Central memory CD8-positive, alpha-beta T cell (primary cell): ENCODE measurements at places on chromosomes 16 and 17.

GRCh38 chr16:51968749-51969148, 578.2 kb downstream of the TOX3 start:
- DNase-seq, result no peak

GRCh38 chr16:87376660-87377059, 6.9 kb downstream of the FBXO31 start:
- no peak for DNase-seq

GRCh38 chr17:78962345-78962983, 17.3 kb downstream of the LGALS3BP start:
- no peak for DNase-seq

- no peak for DNase-seq
Observed at GRCh38 chr16:8735574-8735973, 61.2 kb downstream of the ABAT start.

DNA sequence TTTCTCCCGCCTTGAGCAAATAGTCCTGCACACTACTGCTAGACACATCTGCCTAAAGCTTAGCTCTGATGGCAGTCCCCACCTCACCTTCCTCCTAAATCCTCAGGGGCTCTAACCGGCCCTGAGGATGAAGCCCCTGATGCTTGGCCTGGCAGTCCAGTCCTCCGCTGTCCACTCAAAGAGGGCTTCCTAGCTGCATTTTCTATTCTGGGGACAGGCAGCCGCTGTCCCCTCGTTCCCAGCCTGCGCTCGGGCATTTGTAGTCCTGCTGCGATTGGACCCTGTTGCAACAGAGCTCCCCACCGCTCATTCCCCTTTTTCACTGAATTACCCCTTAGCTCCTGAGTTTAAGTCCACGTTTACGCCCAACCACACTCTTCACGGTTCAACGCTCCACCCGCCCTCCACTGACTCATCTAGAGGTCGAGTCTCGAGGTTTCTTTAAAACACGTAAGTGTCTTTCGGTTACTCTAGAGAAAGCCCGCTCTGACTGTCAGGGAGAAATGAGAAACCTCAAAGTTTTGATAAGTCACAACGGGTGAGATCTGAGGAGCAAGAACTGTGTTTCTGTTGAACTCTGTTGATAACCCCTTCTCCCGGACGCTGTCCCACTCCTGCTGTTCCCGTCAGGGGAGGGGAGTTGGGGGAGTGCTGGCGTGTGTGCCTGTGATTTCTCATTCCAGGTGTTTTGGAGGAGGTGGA, 4.5 kb downstream of the CCR7 start:
- DNase-seq, result peak; percentile 79

- DNase-seq, result no peak
Observed at GRCh38 chr17:8372422-8372821, 4.1 kb downstream of the KRABD2 start.

DNA sequence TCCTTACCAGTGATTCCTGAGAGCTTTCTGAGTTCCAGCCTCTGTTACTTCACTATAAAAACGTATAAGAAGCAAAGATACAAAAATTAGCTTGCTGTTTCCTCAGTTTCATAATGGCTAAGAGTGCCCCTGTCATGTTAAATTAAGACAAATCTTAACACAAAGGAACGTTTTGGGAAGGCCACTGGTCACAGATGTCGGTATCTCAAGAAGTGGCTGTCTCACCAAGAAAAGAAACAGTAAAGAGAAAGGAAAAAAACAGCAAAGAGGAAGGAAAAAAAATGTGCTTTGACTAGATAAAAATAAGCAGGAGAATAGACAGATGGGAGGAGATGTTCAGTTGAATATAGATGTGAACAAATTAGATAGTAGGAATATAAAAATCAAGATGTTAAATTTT, 94.8 kb upstream of the AKTIP start:
- DNase-seq, result no peak

GRCh38 chr16:26263406-26263805, 571.6 kb downstream of the HS3ST4 start:
- DNase-seq, result no peak

- DNase-seq, result no peak
Observed at GRCh38 chr16:27430512-27430911, 28.5 kb downstream of the IL21R start.

DNA sequence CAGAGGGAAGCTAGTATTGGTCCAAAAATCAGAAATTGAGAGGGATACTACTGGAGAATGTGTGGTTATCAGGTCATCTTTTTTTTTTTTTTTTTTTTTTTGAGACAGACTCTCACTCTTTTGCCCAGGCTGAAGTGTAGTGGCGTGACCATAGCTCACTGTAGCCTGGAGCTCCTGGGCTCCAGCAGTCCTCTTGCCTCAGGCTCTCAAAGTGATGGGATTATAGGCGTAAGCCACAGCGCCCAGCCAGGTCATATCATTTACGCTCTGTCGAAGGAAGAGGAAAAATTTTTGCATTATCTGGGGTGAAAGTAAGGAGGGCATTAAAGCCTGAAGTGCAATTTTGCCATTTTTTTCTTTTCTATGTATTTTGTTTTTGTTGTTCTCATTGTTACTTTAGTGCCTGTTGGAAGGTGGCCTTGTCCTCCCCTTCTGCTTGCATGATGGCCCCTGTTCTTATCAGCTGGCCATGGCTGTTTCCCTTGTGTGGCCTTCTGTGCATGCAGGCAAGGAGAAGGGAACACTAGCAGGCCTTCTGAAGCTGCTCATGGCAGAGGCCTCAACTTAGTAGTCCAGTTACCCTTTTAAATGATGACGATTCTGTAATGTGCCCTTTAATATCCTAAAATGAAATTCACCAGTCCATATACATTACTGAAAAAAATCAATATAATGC, 118.3 kb downstream of the SPECC1 start:
- no peak for DNase-seq

GRCh38 chr17:79738643-79739042, 7.9 kb downstream of the ENPP7 start:
- DNase-seq, result no peak

DNA sequence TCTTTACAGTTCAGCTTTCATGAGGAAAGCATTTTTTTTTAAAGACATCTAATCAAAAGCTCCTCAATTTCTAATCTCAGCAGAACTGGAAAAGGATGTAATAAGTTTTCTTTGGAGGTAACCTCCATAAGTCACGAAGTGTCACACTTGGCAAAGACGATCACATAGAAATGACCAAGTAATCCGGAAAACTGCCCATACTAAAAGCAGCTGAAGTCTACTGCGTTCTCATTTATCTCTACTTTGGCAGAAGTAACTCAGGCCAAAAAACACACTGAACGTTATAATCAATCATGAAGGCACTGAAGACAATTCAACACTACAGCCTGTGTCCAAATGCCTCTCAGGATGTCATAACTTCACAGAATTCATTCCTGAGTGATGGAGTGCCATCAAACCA, 39.8 kb downstream of the ERN1 start:
- DNase-seq, result no peak

GRCh38 chr17:66564992-66565465, 262.6 kb downstream of the PRKCA start:
- no peak for DNase-seq

DNA sequence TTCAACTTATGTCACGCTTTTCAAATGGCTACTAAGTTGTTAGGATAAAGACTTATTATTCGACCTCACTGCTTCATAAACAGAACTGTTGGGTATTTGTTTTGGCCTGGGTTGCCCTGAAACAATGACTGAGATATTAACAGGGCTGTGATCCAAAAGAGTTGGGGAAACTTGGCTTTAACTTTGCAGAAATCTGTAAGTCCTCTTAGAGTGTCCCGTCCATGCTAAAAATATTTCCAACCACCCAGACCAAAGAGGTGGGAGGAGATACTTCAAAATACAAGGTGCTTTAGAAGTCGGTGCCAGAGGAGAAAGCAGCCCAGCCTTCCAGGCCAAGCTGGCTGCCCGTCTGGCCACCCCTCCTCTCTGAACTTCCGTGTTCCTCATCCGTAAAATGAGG, 16.1 kb upstream of the SPATA32 start:
- no peak for DNase-seq

DNA sequence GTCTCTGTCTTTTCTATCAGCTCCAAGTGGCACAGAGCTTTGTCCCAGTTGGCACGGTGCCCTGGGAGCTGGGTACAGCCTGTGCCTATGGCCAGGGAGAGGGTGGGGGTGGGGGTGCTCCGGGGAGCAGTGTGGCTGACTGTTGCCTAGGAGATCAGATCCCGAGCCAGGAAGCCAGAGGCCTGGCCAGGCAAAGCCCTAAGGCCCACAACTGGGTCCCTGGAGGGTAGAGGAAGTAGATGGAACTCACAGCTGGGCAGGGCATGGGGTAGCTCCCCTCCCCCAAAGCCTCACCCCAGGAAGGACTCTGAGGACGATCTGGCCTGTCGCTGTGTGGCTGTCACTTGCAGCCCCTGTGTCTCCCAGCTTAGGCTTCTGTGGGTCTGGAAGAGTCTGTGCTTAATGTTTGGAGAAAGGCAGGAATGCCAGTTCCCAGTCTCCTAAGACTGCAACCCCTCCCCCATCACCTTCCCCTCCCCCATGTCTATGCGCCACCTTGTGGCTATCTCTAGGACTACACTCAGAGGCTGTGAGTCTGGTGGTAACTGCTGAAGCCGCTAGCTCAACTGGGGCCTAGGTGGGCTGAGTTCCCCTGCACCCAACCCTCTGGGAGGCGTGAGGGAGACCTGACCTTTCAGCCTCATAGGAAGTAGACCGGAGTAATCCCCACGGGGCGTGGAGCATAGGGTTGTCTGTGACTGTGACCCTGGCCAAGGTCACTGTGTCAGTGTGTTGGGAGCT, 12.6 kb downstream of the THRA start:
- peak; percentile 60 for DNase-seq

DNA sequence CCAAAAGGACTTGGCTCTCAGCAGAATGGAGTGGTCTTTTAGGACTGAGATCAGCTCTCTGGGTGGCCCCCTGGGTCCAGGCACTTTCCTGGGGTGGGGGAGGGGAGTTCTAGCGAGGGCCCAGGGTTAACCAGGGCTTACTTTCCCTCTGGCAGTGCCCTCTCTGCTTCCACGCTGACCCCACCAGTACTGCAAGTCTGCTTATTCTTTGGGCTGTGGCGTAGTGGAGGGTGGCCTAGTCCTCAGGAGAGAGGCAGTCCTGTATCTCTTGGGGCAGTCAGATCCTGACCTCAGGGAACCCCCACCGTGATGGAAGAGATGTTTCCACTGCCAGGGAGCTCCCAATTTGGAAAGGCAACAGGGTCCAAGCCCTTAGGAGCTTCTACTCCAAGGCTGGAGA, 79.4 kb downstream of the CCDC182 start:
- no peak for DNase-seq

- DNase-seq, result no peak
Observed at GRCh38 chr16:278863-279366, 1.5 kb upstream of the ARHGDIG start.

DNA sequence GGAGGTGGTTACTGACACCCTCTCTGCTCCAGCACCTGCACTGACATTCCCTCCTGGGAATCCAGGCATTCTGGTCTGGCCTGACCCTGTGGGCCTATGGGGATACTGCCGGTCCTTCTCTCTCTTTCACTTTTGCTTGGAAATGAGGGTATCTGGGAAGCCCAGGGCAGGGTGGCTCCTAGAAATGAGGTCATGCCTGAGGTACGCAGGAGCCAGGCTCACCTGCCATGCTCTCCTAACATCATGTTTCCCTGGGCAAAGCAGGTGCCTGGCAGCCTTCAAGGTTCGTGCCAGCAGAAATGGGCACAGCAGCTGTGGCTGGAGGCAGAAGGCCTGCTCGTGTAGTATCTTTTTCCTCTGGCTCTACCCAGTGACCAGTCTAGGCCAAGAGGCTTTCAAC, 3.3 kb downstream of the ITGA3 start:
- DNase-seq, result no peak

DNA sequence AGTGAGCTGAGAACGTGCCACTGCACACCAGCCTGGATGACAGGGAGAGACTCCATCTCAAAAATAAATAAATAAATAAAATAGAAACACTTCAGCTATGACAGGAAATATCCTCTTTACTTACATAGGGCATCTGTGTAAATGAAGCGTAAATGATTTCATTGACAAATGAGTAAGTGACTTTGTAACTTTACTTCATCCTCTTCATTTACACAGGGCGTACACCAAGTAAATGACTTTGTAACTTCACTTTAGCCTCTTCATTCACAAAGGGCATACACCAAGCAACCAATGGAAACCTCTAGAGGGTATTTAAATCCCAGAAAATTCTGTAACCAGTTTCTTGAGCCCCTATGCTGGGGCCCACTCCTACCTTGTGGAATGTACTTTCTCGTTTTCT, 16.2 kb upstream of the KLHDC4 start:
- DNase-seq, result no peak

DNA sequence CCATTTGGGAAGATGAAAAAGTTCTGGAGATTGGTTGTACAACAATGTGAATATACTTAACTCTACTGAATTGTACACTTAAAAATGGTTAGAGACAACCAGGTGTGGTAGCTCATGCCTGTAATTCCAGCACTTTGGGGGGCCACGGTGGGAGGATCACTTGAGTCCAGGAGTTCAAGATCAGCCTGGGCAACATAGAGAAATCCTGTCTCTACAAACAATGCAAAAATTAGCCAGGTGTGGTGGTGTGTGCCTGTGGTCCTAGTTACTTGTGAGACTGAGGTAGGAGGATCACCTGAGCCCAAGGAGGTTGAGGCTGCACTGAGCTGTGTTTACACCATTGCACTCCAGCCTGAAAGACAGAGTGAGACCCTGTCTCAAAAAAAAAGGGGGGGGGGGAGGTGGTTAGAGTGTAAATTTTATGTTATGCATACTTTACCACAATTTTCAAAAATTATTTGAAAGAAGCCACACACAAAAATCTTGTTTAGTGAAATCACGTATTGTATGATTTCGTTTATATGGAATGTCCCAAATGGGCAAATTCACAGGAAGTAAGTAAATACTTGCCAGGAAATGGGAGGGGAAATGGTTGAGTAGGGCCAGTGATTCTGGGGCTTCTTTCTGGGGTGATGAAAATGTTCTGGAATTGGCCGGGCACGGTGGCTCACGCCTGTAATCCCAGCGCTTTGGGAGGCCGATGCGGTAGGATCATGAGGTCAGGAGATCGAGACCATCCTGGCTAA, 37.1 kb upstream of the AMZ2 start:
- DNase-seq, result no peak

GRCh38 chr17:62052765-62053338, 12.2 kb downstream of the MED13 start:
- DNase-seq, result no peak

- no peak for DNase-seq
Observed at GRCh38 chr17:32927724-32928585, at the start of gene TMEM98. Gene TMEM98, plus strand, starts transcription at chr17:32928153. Its CDS starts 3,376 bp downstream, at chr17:32931529.

DNA sequence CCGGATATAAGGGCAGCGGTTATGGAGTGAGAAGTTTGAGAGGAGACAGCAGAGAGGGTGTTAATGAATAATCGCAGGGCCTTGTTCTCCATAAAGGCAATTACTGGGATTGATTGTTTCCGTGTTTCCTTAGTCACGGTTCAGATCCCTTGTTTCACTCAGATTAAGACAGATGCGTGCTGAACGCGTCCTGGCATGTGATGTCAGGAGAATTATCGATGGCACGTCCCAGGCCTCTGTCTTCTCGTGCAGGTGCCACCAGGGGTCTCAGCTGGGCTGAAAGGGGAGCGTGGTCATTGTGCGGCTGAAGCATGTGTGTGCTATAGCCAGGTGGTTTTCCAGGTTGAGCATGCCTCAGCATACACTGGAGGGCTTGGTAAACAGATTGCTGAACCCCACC, 142.4 kb upstream of the NOL11 start:
- no peak for DNase-seq

GRCh38 chr17:51638971-51639370, 378.6 kb downstream of the UTP18 start:
- no peak for DNase-seq

GRCh38 chr16:19507867-19508266, 14.0 kb downstream of the GDE1 start:
- no peak for DNase-seq
